ENCODE measurements at places on chromosomes 11 and 22.

- no peak for DNase-seq
These were observed 536 bp downstream of the YWHAH start for GRCh38 chr22:31944700-31945442.

- DNase-seq = no peak
These were observed 394.0 kb downstream of the LRRC4C start for GRCh38 chr11:41065432-41065831.

DNA sequence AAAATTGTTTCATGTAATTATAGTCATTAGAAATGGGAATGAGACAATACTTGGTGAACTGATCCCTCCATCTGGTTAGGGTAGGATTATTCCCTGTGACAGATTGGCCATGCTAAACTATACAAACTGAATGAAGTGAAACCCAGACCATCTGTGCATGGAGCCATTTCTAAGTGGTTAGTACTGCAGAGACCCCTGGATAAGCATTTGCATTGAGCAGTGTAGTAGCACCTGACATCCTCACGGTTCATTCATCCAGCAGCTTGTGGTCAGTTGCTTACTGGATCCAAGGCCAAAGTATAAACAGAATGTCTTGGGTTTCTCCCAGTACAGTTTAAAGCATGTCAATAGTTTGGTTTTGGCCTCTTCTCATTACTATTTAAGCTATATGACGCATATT is 93.8 kb upstream of the ARHGAP42 start:
- no peak for DNase-seq

DNA sequence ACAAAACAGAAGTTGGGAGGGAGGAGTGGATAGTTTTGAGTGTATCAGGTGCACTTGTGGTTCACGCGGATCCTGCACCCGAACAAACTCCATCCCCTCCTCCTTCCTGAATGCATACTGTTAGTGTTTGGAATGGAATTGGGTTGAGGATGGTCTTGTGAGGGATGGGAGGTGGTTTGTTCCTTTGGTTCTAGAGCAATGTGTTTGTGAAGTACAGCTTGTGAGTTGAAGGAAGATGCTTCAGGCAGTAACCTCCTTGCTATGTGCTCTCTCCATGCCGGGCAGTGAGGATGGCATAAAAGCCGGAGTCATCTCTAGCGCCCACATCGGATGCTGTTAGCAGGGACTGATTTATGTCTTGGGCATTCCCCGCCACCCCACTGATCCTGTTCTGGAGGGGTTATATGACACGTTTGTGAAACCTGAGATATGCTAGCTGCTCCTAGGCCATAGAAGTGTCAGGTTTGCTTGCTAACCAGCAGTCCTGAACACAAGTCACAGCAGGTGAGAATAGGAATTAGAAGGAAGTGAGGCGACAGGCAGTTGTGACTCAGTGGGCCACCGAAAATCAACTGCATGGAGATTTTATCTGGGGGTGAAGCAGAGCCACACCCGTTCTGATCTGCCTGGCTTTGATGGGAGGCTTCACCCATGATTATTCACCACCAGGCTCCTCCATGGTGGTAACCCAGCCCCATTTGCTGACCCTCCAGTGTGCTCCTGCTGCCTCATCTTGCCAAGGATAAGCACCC is 2.2 kb downstream of the BCR start:
- peak; percentile 66 for DNase-seq

DNA sequence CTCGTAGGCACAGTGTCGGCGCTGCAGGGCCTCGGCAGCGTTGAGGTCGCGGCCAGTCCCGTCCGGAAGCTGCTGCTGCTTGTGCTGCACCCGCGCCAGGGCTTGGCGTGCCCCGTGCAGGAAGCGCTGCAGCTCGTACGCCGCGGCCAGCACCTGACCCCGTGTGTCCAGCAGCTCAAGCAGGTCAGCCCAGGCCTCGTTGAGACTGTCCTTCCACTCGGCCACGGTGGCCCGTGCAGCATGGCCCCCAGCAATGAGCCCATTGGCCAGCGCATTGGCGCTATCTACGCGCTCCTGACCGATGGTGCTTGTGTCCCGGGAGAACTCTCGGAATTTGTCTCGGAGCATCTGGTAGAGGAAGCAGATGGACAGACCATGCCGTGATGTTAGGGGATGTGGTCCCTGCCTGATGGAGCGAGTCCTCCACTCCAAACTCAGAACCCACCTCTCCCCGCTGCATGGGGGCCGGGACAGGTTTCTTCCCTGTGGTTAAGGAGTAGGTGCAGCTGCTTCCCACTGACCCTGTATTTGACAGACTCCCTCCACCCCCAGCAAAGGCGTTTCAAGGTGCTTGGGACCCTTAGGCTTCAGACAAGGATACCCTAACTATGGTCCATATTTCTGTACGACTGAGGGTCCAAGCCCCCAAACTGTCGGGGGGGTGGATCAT is 13.8 kb upstream of the RBM4B start:
- DNase-seq = no peak

DNA sequence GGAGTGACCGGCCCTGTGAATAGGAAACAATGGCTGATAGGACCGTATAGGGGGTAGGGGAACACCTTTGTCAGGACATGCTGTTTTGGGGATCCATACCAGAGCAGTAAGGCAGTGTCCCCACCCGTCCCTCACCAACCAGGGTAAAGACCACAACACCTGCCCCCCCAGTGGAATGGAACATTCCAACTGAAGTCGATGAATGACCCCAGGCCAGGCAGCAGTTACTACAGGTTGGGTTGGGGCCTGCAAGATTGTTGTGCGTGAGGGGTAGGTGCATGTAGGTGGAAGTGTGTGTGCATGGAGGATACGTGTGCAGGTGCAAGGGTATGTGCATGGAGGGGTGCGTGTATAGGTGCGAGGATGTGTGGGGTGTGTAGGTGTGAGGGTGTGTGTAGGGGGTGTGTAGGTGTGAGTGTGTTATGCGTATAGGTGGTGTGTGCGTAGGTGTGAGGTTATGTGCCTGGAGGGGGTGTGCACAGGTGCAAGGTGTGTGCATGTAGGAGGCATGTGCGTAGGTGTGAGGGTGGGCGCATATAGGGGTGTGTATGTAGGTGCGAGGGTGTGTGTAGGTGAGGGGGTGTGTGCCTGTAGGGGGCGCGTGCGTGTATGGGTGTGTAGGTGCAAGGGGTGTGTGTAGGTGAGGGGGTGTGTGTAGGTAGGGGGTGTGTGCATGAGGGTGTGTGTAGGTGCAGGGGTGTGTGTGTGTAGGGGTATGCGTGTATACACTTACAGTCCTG is 32.9 kb downstream of the PISD start:
- DNase-seq = no peak

GRCh38 chr11:110655967-110656366 is 56.3 kb downstream of the ARHGAP20 start:
- DNase-seq = no peak

- DNase-seq = no peak
These were observed 74.3 kb downstream of the C11orf65 start for GRCh38 chr11:108393046-108393445.

DNA sequence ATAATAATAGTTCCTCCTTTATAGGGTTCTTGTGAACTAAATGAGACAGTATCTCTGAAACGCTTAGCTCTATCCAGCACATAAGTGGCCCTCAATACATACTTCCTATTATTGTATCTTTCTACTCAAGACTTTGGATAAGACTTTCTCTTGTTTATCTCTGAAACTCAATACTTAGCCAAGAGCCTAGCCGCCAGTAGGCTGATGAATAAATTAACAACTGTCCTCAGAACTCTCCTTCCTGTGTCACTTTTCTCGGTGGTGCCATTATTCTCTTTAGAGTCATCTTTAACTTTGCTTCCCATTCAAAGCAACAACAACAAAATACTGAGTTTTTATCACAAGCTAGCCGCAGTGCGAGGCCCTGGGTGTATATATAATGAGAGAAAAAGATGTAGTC is 86.9 kb downstream of the FAM83F start:
- no peak for DNase-seq

DNA sequence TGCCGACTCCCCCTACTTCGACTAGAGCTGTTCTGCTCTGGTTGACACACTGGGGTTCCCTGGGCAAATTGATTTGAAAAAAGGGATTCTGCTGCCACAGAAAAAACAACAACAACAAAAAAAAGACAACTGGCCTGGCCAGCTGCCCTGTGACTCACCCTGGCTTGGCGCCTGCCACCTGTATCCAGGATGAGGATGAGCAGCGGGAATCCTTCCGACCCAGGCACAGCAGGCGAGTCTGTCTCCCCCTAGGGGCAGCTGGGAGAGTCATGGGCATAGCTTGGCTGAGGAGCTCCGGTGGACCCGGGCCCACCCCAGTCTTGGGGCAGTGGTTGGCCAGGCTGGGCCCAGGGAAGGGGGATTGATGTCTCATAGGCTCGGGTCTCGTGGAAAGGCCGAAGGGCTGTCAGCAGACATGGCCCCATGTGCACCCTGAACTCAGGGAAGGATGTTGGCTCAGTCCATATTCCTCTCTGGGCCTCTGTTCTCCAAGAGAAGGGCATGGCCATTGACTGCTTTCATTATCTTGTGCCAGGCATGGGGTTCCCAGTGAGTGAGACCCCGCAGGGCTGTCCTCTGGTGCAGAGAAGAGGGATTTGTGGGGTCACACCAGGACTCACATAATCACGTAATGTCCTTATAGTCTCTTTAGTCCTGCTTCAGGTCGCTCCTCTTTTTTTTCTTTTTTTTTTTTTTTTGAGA is 10.4 kb upstream of the SUN2 start:
- DNase-seq = no peak

GRCh38 chr11:14764179-14764578 is 120.6 kb downstream of the PDE3B start:
- DNase-seq = peak; percentile 7

GRCh38 chr22:46087816-46088277 is 62.5 kb upstream of the PPARA start:
- DNase-seq = no peak

GRCh38 chr11:122198291-122198983 is 82.4 kb upstream of the BLID start:
- no peak for DNase-seq

GRCh38 chr11:77203901-77204753 is 76.1 kb downstream of the MYO7A start:
- DNase-seq = no peak

DNA sequence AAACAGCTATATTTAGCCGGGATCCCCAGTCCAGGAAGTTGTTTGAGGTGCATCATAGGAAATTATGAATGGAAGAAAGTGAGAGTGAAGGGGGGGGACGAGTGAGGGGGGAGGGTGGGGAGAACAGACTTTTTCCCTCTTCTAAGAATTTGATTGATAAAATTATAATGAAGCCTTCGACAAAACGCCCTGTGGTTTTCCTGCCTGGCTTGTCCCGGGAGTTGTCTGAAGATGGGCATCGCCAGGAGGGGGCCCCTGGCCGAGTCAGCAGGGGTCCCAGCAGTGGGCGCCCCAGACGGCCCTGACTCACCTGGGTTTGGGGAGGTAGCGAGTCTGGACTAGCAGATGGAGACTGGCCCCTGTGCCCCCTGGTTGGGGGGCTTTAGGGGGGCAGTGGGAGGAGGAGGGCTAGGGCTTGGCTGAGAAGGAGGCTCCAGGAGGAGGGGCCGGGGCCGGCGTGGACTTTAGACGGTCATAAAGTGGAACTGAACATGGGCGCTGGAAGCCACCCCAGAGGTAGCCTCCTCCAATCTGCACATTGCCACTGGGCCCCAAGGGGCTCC is 336 bp upstream of the LIF start:
- no peak for DNase-seq

DNA sequence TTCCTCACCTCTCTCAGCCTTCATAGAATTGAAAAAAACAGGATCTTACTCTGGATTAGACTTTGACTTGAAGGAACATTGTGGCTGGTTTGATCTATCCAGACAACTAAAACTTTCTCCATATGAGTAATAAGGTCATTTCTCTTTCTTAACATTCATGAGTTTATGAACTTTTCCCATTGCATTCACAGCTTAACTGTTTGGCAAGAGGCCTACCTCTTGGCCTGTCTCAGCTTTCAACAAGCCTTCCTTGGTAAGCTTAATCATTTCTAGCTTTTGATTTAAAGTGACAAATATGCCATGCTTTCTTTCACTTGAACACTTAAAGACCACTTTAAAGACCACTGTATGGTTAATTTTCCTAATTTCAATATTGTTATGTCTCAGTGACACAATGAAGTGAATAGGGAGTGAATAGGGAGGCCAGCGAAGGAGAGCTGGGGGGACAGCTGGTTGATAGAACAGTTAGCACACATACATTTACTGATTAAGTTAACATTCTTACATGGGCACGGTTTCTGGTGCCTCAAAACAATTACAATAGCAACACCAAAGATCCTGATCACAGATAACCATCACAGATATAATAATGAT is 17.0 kb downstream of the IMMP1L start:
- no peak for DNase-seq

DNA sequence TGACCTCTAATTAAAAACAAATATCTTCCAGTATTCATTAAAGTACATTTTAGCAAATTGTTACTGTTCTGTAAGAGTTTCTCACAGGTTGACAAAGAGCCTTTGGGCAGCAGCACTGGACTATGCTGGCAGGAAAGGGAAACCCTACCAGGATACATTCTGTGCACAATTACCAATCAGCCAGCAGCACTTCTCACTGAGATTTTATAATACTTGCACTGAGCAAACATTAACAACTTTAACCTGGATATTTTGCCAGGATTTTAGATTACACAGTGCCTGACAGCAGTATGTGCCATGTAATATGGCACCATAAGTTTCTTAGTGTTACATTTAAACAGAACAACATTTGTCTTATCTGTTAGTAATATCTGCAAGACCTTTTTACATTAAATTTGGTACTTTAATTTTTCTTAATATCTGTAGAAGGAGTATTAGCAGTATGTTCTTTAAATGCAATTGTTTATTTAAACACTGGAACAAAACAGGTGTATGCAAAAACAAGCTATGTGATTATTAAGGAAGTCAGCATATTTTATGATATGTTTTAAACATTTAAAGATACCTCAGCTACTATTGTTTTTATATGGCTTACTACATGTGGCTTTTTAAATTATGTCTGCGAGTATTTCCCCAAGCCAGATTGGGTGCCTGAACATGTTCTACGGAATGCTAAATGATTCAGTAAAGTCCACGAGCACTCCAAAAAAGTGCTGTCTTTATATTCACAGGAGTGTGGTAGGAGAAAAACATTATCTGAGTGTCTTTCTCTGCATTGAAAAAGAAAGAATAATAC is 699.0 kb upstream of the LUZP2 start:
- no peak for DNase-seq

- DNase-seq = no peak
These were observed 56.1 kb upstream of the NARS2 start for GRCh38 chr11:78630561-78631303.

DNA sequence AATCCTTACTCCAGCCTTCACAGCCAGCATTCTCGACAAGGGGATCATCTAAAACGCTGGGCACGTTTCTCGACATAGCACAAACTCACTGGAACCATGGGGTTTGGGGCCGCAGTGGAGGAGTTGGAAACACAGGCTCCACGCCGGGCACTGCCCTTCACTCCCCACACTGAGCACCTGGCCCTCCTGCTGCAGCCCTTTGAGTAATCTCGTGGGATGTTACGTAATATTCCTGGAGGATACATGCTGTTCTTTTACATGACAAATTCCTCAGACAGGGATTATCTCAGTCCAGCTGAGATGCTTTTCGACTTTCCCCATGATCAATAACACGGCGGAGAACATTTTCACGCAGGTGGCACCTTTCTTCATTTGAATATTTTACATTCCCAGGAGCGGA is 408.0 kb downstream of the SHANK2 start:
- no peak for DNase-seq

GRCh38 chr11:45872651-45873356 is 12.6 kb upstream of the MAPK8IP1 start:
- DNase-seq = peak; percentile 15
